AG20443 (cell line): ENCODE measurements at places on chromosomes 11 and 22.

GRCh38 chr11:70174547-70175235 is 28.4 kb upstream of the FADD start:
- no peak for DNase-seq

GRCh38 chr22:22110548-22111266 is 128.1 kb upstream of the TOP3B start:
- DNase-seq, result peak; percentile 77

DNA sequence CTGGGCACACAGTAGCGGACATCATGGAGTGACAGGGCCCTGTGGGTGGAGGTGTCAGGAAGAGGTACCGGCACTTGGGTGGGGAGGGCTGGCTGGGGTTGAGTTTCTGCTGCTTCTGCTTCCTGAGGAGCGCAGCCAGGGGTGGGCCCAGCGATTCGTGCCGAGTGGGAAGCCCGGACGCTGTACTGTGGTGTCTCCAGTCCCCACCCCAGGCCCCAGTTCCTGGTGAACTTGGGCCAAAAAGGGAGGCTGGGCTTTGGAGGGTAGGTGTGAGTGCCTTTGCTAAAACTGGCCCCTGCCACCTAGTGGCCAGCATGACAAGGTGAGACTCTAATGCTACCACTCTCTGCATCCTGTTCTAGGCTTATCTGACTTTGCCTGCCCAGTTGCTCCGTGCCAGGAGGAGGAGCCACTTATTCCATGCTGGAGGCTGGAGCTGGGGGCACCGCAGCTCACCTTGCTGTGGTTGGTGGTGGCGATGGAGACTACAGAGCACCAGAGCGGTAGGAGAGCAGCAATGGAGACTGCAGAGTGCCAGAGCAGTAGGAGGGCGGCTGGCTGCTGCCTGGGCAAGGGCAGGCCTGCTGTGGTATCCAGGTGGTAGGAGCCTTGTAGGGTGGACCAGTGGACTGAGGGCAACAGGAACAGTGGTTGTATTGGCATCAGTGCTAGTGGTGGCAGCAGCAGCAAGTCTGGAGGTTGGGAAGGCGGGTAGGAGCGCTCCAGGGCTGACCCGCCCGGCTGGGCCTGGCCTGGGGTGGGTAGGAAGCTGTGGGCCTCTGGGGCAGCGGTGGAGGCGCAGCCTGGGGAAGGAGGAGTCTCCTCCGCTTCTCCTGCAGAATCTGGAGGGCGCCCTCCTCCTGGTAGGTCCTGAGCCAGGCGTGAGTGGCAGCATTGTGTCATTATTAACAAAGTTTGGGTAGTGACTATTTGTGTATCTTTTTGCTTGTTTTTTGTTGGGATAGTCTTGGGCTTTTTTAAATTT is 2.2 kb upstream of the RFPL2 start:
- no peak for DNase-seq

GRCh38 chr22:48488611-48489511 is 1338.8 kb downstream of the BRD1 start:
- peak; percentile 84 for DNase-seq

DNA sequence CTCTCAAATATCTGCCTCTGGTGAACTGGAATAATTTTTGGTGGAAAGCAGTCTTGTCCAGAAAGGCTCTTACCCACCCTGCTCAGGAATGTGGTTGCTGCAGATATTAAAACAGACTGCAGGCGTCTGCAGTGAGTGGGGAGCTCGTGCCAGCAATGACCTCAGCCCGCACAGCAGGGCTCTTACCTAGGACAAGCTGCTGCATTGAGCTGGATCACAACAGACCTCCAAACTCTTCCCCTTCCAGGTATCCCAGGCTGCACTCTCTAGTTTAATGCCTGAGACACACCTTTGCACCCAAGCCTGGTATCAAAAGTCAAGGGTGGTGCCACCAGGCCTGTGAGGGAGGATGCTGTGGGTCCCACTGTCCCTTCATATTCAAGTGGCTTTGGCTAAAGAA is 69.7 kb upstream of the CDON start:
- peak; percentile 87 for DNase-seq

GRCh38 chr11:3107608-3108182 is 50.5 kb upstream of the CARS1 start:
- DNase-seq, result no peak

DNA sequence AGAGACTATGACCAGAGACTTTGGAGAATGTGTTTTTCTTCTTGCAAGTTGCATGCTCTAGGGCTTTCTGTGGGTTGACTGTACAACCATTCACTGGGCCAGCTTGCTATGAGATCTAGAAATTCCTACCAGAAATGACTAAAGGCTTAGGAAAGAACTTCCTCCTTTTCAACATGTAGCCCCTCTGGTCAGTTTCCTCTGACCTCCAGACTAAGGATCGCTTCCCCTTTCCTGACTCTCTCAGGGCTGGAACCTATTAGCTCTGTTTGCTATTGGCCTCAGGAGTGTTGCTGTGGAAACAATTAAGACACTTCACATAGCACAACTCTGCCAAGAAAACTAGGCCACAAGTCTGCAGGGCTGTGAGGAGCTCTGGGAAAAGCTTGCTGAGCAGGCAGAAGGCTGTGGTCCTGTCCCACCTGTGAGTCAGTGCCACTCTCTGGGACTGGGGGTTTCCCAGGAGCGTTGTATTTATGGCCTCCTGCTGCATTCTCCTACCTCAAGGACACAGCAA is 10.7 kb downstream of the CRY2 start:
- DNase-seq, result peak; percentile 86

DNA sequence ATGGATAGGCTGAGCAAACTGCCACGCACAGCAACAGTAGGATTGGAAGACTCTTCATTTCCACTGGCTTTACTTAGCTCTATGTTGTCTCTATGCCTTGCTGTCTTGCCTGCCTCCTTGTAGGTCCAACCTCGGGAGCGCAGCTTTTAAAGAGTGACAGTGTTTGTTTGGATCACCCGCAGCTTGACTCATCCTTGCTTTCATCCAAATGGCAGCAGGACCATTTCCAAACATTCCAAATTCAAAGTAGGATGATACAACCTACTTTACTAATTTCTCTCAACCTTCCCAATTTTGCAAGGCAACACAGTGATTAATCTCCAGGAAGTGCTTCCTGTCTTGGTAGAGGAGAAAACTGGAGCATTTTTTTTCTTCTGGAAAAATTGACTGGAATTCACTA is at the start of gene MMP3:
MMP3 (minus strand) TSS at position 121 of the 400 bp plus-strand sequence; CDS start at position 58, 63 bp downstream.
- peak; percentile 57 for DNase-seq

- DNase-seq, result no peak
These were observed 3.8 kb downstream of the CFL1 start for GRCh38 chr11:65854161-65854592.

- DNase-seq, result no peak
These were observed 2.3 kb downstream of the TSPAN18 start for GRCh38 chr11:44729063-44729462.

DNA sequence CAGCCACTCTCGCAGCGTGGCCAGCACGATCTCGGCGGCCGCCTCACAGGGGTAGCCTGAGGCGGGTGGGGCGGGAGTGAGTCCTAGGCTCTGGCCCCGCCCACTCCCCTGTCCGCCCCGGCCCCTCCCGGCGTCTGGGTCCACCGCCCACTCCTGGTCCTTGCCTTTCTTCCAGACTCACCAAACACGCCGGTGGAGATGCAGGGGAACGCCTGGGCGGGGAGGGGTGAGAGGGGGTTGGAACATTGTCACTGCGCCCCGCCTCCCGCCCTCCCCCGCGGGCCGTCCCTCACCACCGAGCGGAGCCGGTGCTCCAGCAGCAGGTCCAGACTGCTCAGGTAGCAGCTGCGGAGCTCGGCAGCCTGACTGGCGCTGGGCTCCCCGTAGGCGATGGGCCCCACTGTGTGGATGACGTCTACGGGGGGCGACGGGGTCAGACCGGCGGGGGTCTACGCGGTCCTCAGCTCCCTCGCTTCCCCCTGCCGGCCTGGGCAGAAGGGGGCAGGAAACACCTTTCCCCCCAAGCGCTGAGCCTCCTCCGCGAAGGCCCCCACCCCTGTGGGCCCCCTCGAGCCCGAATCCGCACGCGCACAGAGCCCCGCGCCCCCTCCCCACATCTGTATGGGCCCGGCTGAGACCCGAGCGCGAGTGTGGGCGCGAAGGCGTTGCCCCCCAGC is 13.2 kb downstream of the OTUB1 start:
- DNase-seq, result peak; percentile 73

DNA sequence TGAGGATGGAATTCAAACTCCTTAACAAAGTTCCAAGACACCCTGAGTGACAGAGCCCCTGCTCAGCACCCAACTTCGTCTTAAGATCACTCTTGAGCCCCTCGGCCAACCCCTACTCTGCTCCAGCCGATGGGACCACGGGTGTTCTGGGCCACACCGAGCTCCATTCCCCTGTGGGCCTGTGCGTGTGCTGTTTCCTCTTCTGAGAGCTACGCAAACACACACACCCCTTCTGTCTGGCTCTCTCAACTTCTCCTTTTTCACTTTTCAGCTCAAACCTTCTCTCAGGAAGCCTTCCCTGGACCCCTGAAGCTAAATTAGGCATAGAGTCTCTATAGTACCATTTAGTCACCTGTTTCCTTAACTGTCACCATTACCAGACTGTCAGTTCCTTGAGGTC is 37.5 kb upstream of the NNMT start:
- no peak for DNase-seq

- no peak for DNase-seq
These were observed 34.1 kb downstream of the CSNK2A3 start for GRCh38 chr11:11318961-11319360.

GRCh38 chr22:36297568-36297967 is 44.6 kb downstream of the APOL1 start:
- DNase-seq, result no peak
